Activated CD8-positive, alpha-beta memory T cell treated with anti-CD3 and anti-CD28 coated beads for 1 hour (primary cell): ENCODE measurements at places on chromosomes 16 and 17.

GRCh38 chr17:12731839-12732238 is 57.5 kb upstream of the ARHGAP44 start:
- DNase-seq, result no peak

DNA sequence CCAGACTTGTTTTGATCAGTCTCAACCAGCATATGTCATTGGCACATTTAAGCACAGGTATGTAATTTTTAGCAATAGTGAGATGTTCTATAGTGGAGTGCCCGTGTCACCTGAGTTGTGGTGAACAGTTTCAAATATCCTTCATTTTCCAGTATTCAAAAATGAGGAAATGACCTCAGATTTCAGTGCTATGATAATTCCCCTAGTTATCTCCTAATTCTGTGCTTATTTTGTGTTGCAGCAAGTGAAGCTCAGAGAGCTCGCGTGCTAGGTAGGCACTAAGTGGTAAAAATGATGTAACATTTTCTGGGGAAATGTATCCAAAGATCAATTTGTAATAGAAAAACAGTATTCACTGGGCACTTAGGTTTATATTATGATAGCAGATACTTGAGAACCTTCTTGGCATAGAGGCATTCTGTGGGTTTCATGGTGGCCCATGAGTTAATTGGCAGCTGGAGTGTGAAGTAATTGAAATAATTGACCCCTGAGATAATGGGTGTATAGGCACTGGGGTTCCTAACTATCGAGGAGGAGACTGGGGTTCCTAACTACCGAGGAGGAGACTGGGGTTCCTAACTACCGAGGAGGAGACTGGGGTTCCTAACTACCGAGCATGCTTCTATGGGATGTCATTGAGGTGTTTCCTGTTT is 159.1 kb downstream of the PRKCA start:
- DNase-seq, result no peak

DNA sequence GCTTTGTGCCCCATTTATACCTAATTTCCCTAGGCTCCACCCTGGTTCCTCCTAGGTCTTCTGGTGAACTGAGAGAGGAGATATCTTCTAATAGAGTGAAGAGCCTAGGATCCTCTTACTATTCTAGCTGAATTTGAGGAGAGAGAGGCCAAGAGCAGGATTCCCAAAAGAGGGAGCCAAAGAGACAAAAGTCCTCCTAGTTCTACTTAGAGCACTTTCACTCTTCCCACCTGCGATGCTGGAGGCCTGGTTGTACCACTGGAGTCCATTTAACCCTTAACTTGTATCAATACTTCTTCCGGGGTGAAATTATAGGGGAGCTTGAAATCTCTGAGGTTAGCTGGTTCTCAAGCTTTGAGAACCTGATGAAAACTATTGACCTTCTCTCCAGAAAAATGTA is 3.4 kb upstream of the SSH2 start:
- DNase-seq, result no peak

DNA sequence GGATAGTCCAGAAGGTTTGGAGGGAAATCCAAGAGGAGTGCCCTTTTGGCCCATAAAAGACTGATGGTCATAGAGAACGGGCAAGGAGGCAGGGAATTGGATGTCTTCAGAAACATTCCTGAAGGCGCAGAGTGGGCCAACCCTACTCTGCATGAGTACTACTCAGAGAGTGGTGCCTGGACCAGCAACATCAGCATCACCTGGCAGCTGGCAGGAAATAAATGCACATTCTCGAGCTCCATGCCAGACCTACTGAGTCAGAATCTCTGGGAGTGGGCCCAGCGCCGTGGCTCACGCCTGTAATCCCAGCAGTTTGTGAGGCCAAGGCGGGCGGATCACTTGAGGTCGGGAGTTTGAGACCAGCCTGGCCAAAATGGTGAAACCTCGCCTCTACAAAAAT is 27.1 kb upstream of the SLC39A11 start:
- DNase-seq, result no peak

DNA sequence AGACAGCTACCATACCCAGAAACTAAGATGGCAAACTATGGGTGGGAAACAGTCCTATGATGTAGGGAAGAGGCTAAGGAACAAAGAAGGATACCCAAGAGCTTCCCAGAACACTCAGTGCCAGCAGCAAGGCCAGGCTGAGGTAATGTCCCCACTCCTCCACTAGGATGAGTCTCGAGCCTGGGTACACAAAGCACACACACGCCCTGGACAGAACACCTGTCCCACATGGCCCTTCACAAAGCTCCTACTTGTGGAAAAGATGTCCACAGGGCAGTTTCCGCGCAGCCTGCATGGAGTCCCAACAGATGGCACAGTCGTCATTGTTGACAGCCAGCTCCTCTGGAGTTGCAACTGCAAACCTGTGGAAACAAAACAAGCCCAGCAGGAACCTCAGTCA is 23.9 kb downstream of the AMFR start:
- DNase-seq, result no peak

DNA sequence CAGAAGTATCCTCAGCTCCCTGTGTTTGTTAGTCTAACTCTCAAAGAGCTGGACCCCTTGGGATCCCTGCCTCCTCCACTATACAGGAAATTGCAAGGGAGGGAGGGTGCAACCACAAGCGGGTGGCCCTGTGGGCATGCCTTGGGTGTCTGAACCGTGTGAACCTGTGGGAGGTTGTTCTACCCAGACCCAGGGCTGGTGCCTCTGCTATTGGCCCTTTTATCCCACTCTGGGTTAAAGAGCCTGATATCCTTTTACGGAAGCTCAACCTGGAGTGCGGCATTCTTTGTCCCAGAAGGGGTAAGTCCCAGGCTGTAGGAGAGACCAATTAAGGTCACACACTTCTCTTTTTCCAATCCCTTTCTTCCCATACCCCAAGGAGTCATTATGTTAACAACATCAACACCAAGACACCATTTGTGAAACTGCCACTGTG is 53.4 kb downstream of the ARSG start:
- DNase-seq, result no peak

DNA sequence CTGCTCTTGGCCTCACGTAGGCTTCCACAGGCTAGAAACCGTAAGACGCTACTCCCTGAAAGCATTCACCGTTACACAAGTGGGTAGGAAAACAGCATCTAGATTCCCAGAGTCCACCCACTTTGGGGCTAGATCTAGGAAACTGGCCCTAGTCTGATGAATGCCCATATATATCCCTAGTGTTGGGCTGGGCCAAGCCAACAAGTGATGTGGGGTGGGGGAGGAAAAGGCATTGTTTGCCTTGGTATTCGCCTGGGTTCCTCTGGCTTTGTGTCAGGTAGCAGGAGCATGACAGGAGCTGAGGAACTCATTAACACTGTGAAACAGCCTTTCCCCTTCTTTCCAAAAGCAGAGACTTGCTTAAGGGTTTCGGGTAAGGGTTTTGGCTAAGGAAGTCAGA is 112.4 kb downstream of the SMG6 start:
- no peak for DNase-seq

DNA sequence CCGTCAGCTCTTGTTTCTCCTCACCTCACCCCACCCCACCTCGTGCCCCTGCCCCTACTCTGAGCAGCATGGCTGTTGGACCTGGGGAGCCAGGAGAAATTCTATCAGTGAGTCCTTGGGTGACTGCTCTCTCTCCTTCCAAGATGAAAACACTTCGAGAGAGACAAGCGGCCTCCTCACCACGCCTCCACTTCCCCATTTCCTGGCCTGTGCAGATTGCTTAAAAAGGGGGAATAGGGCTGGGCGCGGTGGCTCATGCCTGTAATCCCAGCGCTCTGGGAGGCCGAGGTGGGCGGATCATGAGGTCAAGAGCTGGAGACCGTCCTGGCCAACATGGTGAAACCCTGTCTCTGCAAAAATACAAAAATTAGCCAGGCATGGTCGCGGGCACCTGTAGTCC is 9.5 kb downstream of the DLX4 start:
- DNase-seq, result no peak

DNA sequence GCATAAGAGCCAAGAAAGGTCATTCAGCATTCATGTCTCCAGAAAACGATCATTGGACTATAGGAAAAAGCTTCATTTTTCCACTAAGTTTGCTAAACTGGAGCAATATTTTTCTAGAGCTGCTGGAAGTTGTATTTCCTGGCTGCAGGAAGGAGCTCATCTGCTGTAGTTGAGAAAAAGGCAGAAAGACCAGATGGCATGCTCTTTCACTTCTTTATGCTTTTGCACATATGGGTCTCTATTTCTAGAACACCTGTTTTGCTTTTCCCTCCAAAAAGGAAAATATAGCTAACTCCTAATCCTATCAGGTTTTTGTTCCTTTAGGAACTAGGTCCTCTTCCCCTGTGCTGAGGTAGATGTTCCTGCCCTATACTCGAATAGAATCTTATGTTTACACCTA is 61.9 kb upstream of the HLF start:
- DNase-seq, result no peak

GRCh38 chr16:72797621-72798020 is 250.3 kb downstream of the ZFHX3 start:
- DNase-seq, result no peak

DNA sequence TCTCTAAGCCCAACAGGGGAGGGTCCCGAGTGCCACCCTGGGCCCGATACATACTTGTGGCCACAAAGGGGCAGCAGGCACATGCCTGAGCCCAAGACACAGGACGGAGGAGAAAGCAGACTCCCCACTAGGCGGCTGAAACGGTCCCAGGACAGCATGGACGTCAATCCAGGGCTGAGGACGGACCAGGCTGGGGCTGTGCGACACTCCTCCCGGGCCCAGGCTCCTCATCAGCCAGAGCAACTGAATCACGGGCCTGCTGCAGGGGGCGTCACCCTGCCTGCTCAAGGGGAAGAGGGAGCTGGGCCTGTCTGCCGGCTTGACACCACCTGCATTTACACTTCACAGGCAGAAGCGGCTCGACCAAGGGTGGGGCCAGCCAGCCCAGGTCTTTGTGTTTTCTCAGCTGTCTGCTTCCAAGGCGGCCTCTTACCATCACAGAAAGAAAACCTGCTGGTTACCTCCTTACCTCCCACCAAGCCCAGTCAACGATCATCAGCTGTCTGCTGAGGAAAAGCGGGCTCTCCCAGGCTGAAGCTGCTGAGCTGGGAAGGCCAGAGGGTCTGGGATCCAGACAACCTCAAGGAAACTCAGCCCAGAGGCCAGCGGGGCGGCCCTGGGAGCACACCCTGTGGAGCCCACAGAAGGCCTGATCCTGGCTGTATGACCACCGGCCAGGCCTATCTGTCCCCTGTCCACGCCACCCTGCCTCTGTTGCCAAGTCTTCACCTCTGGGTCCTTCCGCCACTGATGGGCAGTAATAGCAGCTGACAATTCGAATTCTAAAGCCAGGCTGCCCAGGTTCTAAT is 26.4 kb downstream of the KIFC3 start:
- no peak for DNase-seq

DNA sequence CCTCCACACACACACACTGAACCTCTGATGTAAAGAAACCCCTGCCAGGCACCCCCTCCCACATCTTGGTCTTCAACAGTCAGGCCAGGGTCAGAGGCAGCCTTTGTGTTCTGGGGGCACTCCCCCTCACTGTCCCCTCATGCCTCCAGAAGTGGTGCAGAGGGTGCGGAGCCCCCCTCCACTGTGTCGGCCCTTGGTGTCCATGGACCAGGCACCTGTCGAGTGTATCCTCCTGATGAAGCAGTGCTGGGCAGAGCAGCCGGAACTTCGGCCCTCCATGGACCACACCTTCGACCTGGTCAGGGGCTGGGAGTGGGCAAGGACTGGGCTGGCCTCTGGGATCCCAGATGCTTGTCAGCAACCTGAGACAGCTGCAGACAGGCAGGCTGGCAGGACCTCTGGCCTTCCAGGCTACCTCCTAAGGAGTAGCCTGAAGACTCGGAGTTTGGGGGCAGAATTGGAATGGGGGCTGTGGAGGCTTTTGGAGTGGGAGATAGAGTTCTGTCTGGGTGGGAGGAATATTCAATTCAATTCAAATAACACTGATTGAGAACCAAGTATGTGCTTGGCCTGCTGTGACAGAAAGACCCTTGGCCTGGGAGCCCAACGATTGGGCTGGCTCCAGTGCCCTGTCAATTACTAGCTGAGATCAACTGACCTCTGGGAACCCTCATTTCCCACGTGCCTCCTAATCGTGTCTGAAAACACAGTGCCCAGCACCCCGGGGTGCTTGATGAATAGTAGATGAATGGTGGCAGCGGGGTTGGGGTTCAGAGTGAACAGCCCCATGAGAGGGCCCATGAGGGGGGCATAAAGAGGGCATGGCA is 11.5 kb downstream of the GUCY2D start:
- DNase-seq, result no peak

DNA sequence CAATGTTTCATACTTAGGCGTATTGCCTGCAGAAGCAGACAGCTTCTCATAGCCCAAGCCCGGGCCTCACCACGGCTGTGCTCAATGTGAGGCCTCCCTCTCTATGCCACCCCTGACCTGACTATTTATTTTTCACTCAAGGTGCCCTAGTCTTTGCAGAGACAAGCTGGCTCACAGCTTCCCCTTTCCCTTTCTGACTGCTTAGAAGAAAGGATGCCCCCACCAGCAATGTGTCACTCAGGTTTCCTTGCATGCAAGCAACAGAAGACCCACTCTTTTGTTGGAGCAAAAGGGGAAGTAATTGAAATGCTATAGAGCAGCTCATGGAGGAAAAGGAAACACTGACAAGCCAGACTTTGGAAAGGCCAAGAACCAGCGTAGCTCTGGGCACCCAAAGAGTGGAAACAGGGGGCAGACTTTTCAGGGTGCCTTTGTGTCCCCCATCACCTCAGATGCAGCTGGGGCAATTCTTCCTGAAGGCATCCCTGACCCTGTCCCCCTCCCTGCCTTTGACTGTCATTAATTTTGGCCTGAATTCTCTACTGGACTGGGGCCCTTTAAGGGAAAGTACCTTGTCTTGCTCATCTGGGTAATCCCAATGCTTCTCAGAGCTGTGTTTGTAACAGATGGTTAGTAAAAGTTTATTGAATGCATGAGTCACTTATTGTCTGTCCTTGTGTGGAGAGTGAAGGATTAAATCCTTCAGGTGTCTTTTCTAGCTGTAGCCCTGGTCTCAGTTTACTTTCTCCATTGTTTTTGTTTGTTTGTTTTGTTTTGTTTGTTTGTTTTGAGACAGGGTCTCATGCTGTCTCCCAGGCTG is 17.8 kb downstream of the RGS9 start:
- no peak for DNase-seq

DNA sequence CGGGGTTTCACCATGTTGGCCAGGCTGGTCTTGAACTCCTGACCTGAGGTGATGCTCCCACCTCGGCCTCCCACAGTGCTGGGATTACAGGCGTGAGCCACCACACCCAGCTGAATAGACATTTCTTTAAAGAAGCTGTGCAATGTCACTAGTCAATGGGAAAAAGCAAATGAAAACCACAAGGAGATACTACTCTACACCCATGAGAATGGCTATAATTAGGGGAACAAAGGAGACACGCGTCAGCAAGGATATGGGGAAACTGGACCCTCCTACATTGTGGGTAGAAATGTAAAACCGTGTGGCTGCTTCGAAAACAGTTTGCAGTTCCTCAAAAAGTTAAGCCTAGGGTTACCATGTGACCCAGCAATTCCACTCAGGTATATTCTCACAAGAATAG is 103.4 kb downstream of the VPS53 start:
- no peak for DNase-seq
